ENCODE measurements at places on chromosomes 1 and 21.
A peak's percentile ranks its signal among the peaks of the same experiment; 100 is the strongest.

GRCh38 chr1:36157115-36157903 is 1.3 kb downstream of the MAP7D1 start:
- no peak for DNase-seq

GRCh38 chr1:20178634-20179370 is 7.1 kb upstream of the UBXN10 start:
- DNase-seq = no peak

DNA sequence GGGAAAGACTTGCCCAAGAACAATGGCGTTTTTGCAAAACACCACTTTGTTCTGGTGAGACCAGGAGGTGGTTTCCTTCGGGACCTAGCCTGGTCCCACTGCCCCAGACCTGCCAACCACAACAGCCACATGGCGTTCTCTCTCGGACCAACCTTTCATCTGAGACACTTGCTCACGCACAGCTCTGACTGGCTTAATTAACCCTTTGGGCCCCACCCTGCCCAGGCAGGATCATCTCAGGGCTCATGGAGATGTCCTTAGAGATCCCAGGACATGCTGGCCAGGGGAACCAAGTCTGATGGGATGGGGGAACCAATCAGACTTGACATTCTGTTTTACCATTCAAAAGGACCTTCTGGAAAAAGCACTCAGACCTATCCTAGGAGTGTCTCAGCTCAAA is 97.8 kb upstream of the SLC2A1 start:
- no peak for DNase-seq

DNA sequence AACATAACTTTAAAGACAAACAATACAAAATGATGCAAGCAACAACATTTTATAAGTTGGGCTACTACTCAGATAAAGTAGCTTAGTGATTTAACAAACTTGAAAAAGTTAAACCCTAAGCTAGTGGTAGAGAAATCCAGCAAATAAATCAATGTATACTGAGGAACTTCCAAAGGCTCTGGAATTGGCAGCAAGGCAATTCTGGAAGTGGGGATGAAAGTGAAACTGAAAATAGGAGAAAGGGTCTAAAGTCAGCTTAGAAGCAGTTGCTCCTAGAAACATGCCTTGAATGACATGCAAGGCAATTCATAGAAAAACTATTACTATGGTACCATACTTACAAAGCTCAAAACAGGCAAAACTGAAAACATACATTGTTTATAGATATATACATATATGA is 90.0 kb upstream of the CAMK1G start:
- DNase-seq = no peak

- no peak for DNase-seq
Measured at GRCh38 chr1:214401666-214402065, 120.7 kb downstream of the SMYD2 start.

DNA sequence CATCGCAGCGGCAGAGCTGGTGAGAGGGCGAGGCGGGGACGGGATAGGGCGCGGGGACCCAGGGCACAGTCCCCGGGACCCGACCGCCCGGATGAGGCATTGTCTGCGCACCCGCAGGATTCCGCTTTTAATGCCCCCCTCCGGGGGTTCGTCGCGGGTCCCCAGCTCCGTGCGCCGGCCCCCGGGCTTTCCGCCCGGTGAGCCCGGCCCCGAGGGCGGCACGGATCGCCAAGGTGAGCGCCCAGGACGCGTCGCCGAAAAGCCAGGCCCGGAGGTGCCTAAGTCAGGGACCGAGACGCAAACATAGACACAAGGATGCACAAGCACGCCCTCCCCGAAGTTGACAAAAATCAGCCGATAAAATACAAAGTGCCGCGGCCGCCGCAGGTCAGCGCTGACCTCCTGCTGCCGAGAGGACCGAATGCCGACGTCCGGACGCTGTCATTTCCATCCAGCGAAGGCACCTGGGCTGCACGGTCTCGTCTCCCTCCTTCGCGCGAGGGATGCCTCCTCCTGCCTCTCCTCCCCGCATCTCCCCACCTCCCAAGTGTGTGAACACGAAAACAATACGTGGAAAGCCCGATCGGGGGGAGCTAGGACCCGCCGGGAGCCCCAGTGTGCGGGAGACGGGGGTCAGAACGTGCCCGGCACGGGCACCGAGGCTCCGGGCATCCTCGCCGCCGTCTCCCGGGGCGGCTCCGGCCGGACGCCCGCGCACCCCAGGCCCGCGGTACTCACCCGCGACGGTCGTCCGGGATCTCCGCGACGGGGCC is 101.1 kb upstream of the SOD1 start:
- DNase-seq = peak; percentile 23

DNA sequence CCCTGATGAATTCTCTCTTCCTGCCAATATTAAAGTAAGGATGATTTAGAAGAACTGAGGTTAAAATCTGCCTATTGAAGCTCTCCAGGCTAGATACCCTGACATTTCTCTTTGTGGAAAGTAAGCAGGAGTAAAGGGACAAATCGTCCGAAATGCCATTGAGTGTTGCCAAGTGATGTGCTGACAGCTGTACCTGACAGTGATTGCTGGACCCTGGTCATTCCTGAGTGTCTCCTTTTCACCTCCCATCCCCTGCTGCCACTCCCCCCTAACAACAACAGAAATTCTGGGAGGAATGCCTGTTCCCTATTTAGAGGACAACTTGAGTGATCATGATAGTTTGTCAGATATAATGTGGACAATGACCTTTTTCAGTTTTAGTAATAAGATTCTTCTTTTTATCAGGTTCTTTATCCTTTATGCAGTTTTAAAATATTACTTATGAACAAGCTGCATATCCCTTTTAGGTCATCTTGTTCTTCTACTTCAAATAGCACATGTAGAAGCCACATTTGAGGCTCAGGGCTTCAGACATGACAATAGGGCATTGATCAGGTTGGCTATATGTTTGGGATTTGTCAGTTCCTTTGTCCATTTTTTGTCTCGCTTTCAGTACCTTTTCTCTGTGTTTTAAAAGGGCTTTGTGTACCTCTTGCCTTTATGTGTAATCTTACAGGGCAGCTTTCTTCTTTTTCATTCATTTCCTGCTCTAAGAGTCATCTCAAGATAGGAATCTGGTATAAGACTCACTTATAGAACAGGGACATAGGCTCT is 56.0 kb downstream of the ITSN1 start:
- no peak for DNase-seq
